ENCODE measurements at places on chromosomes 11 and 22. TPM values are rescaled to one million over a fixed set of nuclear protein-coding genes. Genes with fewer than 3 reads are reported as not detected.

VPREB3 gene
- polyA plus RNA-seq: 0.66 TPM

SHANK2 gene
- 1.3 TPM for polyA plus RNA-seq

STK33 gene
- polyA plus RNA-seq: 3.7 TPM

FOLH1 gene
- polyA plus RNA-seq: 2.5 TPM

HYLS1 gene
- polyA plus RNA-seq: 5.4 TPM

OR52I1 gene
- polyA plus RNA-seq: not detected

C11orf91 gene
- not detected for polyA plus RNA-seq

SCN2B gene
- 4.4 TPM for polyA plus RNA-seq

OR51B4 gene
- polyA plus RNA-seq: not detected

MICALL1 gene
- 47.2 TPM for polyA plus RNA-seq

LUZP2 gene
- polyA plus RNA-seq: 0.65 TPM

NAGA gene
- 17.1 TPM for polyA plus RNA-seq

LSP1 gene
- 54.4 TPM for polyA plus RNA-seq

F2 gene
- not detected for polyA plus RNA-seq

JAML gene
- 1.7 TPM for polyA plus RNA-seq

C22orf23 gene
- 10.2 TPM for polyA plus RNA-seq

CSNK1E gene
- 115 TPM for polyA plus RNA-seq

ATXN10 gene
- 170 TPM for polyA plus RNA-seq

USH1C gene
- polyA plus RNA-seq: 0.85 TPM

AMPD3 gene
- 5.3 TPM for polyA plus RNA-seq

AIFM3 gene
- polyA plus RNA-seq: 0.19 TPM

OR51E2 gene
- polyA plus RNA-seq: 0.83 TPM

OR52N4 gene
- polyA plus RNA-seq: not detected

CDKN1C gene
- polyA plus RNA-seq: 213 TPM

DMC1 gene
- polyA plus RNA-seq: 5.0 TPM

BCL2L13 gene
- 39.6 TPM for polyA plus RNA-seq

NLRP6 gene
- not detected for polyA plus RNA-seq

BAIAP2L2 gene
- 1.2 TPM for polyA plus RNA-seq

TRIM48 gene
- polyA plus RNA-seq: not detected

C11orf86 gene
- not detected for polyA plus RNA-seq

CHRM4 gene
- 0.09 TPM for polyA plus RNA-seq

SCGB2A2 gene
- not detected for polyA plus RNA-seq

MAP6 gene
- 10.7 TPM for polyA plus RNA-seq

Measured in forelimb muscle (tissue), 1 donor.